Left kidney (tissue), 8 donors: ENCODE measurements at places on chromosomes 12 and 14. TPM values are rescaled to one million over a fixed set of nuclear protein-coding genes. Genes with fewer than 3 reads are reported as not detected.
A peak's percentile ranks its signal among the peaks of the same experiment; 100 is the strongest.

ERH gene
- polyA plus RNA-seq, result 350 TPM

ALKBH2 gene
- polyA plus RNA-seq, result 30.0 TPM

SLC48A1 gene
- polyA plus RNA-seq, result 57.5 TPM

PLXNC1 gene
- polyA plus RNA-seq, result 7.5 TPM

NACA gene
- 1,966 TPM for polyA plus RNA-seq

PAN2 gene
- 135 TPM for polyA plus RNA-seq

DIABLO gene
- polyA plus RNA-seq, result 75.2 TPM

CLEC1A gene
- polyA plus RNA-seq, result 4.3 TPM

PIGH gene
- 46.9 TPM for polyA plus RNA-seq

CMA1 gene
- 0.42 TPM for polyA plus RNA-seq

PKP2 gene
- 25.4 TPM for polyA plus RNA-seq

DNA sequence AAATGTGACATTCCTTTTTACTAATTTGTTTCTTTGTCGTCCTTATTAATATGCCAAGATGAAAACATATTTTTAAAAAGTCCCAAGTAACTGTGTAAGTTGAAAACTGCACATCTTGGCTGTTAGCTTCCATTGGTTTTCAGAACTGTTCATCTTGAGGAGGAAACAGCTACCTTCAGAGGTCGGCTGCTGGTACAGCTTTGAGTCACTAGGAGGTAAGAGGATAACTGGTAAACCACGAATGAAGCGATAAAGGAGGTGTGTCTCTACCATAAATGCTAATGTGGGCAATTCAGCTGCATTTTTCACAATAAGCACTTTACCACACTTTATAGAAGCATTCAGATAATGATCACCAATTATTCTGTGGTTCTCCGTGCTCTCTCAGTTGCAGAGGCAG is 137.5 kb upstream of the KRAS start:
- DNase-seq, result no peak

DNA sequence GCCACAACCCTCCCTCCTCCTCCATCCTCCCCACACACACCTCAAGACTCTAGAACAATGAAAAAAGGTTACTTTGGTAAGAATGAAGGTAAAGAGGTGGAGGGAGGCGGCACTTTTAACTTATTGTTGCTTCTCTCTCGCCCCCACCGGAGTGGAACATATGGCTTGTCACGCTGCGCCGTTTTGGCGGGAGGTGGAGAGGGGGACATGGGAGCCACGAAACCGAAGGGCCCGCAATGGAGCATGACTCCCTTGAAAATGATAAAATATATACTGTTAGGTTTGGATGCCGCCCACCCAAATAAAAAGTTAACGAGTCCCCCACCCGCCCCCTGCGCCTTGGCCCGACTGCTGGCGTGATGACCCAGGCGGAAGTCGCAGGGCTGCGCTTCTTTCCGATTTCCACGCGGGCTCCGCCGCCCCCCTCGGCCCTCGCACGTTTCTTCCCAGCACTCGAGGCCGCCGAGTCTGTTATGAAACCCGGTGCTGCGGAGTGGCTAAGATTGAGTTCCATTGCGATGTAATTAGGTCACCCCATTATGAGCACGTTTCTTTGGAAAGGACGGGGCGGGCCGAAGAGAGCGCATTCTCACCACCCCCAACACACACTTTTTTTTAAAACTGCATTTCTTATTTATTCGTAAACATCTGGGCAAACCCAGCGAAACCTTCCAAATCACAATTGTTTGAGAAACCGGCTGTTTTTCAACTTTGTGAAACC is 1.4 kb upstream of the ZFP36L1 start:
- peak; percentile 42 for DNase-seq

DNA sequence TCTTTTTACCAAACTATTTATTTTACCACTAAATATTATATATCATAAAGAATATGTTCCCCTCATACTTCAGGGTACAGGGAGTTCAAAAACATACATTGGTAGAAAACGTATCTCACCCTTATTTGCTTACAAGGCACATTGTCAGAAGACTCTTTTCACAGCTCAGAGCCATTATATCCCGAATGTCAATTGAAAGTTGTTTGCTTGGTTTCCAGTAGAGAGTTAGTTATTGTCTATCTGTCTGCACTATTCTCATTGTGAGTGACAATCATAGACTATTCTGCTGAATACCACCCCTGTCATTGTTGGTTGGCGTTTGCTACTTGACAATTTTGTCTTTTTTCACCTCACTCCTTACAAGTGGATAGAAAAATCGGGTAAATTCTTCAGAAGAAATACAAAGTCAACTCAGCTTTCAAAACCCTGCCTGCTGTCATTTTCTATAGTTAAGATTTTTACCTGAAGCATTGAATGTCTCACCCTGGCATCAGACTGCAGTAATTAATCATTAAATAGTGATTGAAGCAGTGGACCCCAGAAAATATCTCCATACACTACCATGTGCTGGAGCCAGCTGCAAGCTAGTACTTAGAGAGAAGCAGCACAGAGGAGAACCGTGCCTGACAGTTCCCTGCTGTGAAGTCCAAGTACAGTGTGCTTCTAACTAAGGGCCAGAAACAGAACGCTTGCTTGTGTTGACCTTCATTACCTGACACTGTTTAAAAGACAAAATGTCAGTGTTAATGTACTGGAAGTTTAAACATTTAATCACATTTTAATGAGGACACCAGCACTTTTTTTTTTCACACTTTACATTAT is 510.6 kb downstream of the RERGL start:
- no peak for DNase-seq

GRCh38 chr14:91599994-91600393 is 89.9 kb upstream of the PPP4R3A start:
- no peak for DNase-seq

GRCh38 chr12:68336889-68337303 is 4.7 kb upstream of the MDM1 start:
- no peak for DNase-seq

DNA sequence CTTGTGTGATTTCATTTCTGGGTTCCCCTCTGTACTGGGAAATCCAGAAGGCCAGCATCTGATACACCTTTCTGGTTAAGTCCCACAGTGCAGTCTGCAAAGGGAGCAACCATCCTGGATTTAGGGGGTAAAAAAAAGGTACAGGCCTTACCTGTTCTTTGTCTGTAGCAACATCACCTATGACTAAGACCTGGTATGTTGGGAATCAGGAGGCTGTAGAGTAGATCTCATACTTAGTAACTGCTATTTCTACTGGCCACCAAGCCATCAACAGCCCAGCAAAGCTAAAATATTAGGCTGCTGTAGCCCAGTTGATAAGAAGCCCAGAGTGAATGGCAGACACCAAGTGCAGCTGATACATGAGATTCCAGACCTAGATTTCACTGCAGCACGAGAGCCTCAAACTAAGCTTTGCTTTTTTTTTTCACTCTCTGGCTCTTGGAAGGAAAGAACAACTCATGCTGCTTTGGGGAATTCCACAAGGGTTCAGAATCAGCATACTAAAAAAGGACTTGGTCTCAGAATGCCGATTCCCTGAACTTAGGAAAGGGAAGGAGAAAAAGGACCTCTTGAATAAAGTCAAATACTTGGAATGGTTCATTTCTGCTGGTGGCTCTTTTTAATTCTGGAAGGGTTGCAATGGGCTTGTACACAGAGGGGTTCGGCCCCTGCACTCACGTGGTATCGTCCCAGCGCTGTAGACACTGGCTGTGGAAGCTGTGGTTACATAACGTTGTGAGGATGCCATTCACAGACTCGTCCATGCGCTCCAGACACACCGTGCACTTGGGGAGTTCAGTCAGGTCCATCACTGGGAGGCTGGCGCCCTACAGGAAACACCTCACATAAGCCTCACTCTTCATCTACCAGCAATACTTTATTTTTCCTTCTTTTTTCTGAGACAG is 20.5 kb downstream of the BRAP start:
- no peak for DNase-seq

- no peak for DNase-seq
Measured at GRCh38 chr12:66059666-66060065, 70.9 kb downstream of the LLPH start.

DNA sequence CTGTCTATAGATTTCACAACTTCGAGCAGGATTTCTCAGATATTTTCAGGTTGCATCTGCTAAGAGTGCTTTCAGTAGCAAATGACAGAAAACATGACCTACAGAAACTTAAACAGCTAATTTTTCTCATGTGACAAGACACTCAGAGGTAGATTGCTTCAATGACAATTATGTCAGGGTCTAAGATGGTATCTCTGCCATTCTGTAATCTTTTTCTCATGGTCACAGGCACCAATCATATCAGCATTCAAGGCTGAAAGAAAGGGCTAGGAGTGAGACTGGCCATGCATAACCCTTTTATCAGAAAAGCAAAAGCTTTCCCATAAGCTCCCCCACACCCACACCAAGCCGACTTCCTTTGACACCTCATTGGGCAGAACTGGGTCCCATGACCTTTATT is 450.5 kb upstream of the FAR2 start:
- no peak for DNase-seq

GRCh38 chr12:72610854-72611358 is 338.7 kb downstream of the TRHDE start:
- DNase-seq, result no peak

GRCh38 chr12:119989361-119989730 is 310 bp downstream of the BICDL1 start:
- DNase-seq, result peak; percentile 37

DNA sequence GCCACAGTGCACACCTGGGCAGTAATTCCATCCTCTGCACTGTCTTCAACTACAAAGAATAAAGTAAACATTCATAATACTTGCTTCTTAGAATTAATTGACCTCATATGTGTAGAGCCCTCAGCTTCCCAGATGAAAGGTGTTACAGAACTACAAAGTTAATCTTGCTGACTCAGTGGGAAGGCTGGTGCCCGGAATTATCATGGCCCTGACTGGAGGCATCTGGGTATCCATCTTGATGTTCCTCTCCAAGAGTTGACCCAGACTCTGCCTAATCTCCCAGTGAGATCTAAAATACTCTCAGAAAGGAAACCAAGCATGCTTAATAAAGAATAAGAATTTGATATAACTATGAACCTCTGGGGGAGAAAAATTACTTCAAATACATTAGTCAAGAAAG is 147.0 kb upstream of the ARID2 start:
- no peak for DNase-seq

- DNase-seq, result no peak
Measured at GRCh38 chr12:29818916-29819623, 35.3 kb upstream of the TMTC1 start.

DNA sequence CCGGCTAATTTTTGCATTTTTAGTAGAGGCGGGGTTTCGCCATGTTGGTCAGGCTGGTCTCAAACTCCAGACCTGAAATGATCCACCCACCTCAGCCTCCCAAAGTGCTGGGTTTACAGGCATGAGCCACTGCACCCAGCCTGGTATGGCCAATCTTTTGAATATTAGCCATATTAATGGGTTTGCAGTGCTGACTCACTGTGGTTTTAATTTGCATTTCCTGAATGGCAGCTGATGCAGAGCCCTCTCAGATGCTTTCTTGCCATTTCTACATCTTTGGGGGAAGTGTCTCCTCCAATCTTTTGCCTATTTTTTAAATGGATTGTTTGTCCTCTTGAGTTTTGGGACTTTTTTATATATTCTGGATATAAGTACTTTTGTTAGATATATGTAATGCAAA is 55.5 kb upstream of the NPAS3 start:
- no peak for DNase-seq
